Large intestine (tissue), 12 donors: ENCODE measurements at places on chromosomes 4 and X.

- no peak for DNase-seq
Observed at GRCh38 chr4:132101526-132101925, 1047.6 kb upstream of the PCDH10 start.

GRCh38 chr4:31467781-31468180, 747.6 kb downstream of the PCDH7 start:
- no peak for DNase-seq

GRCh38 chr4:110510955-110511544, 35.1 kb downstream of the ENPEP start:
- peak; percentile 38 for DNase-seq

DNA sequence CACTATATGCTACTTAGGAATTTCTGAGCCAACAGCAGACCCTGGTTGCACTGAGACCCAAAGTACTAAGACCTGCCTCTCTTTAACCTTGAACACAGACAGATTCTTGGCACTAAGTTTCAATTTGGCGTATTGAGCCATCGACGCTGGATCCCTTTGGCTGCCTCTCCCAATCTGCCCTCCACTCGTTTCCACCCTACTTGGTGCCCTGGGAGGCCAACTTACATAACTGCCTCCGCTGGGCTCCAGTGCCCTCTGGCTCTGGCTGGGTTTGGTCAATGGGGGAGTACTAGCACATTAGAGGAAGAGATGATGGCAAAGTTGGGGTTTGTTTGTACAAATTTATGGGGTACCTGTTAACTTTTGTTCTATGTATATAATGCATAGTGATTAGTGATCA, 63.5 kb downstream of the TMEM156 start:
- DNase-seq = no peak
